ENCODE measurements at places on chromosomes 4 and X.

- no peak for DNase-seq
These were observed 198.0 kb upstream of the LEF1 start for GRCh38 chr4:108366716-108367115.

DNA sequence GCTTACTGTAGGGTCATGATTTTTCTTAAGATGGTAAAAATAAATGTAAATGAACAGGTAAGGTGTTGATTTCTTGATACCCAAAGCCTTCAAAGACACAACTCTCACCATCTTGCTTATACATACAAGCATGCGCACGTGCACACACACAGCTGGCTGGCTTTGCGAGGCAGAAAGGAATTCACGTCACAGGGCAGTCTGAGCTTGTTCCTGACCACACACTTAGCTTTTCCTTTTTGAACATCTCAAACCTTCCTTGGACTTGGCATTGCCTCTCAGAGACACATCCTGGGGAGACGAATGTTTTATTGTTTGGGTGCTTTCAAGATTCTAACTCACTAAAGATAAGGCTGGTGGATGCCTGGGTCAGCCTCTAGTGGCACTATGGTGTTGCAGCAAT is 175.0 kb downstream of the NHS start:
- DNase-seq = no peak

DNA sequence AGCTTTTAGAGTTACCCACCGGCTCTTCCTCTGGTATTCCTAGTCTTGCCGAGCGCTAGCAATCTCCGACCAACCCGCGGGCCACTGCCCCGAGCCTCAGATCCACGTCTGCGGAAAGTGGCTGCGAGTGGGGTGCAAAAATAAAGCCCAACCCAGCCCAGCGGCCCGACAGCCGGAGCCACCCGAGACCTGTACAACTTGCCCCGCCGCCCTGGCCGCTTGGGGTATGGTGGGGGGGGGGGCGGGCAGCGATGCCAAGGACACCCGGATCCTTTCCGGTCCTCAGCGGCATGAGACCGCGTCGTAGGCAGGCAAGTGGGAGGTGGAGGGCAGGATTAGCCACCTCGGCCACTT is 1.6 kb downstream of the SLITRK4 start:
- DNase-seq = no peak

DNA sequence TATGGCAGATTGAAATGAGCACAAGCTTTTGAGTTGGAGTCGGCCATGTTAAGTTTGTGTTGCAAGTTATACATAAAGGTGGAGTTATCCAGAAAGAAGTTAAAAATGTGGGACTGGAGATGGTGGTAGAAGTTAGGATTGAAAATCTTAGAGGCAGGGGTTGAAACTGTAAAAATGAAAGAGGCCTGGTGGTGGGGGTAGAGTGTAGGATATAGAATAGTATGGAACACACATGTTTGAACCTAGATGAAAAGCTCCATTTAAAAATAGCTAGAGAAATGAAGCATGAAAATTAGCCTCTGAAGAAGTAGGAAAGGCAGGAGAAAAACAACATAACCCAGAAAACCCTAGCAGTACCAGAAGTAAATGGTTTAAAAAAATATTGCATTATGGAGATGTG is 131.8 kb upstream of the ENPEP start:
- DNase-seq = no peak

- DNase-seq = no peak
These were observed 75.6 kb downstream of the REPS2 start for GRCh38 chrX:17021851-17022604.

DNA sequence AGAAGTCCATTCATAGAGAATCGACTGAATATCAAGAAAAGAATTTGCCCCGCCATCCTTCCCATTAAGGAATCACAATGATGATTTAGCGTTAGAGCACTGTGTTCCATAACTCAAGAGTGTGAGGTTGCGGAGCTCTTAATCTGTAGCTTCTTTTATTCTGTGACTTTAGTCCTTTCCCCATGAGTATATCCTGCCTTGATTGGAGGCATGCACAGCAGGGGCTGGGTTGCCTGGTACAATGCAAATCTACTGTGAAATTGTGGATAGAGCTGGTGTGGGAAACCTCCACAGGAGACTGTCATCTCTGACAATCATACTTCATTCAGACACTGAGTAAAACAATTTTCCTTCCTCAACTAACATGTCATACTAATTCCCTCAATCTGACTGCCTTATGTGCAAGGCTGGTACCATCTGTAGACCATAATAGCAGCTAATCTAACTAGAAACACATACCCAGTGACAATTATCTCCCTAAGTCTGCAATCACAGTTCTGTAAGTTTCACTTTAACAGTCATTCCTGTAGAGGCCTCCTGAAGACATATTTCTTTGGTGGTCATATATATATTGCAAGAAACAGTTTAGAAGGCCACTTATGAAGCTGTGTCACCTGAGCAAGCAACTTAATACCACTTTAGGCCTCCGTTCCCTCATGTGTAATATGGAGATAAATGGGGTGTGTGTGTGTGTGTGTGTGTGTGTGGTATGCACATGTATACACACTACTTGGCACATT is 355.2 kb upstream of the FAM241A start:
- DNase-seq = no peak

- no peak for DNase-seq
These were observed 52.9 kb downstream of the TMEM150C start for GRCh38 chr4:82508806-82509428.

DNA sequence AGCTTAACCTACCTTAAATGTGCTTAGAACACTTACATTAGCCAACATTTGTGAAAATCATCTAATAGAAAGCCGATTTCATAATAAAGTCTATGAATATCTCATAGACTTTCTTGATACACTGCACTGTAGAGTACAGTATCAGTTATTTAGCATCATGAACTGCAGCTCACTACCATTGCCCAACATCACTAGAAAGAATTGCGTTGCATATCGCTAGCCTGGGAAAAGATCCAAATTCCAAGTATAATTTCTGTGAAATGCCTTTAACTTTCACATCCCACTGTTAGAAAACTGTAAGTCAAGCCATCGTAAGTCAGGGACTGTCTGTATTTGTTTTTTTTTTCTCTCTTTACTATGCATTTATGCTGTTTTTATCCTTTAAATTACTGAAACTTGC is 918.6 kb upstream of the PABPC4L start:
- no peak for DNase-seq

GRCh38 chrX:19906293-19906692 is 18.9 kb upstream of the SH3KBP1 start:
- no peak for DNase-seq

GRCh38 chr4:38468339-38468866 is 195.6 kb upstream of the KLF3 start:
- no peak for DNase-seq
